ENCODE measurements at places on chromosomes 4 and X.

DNA sequence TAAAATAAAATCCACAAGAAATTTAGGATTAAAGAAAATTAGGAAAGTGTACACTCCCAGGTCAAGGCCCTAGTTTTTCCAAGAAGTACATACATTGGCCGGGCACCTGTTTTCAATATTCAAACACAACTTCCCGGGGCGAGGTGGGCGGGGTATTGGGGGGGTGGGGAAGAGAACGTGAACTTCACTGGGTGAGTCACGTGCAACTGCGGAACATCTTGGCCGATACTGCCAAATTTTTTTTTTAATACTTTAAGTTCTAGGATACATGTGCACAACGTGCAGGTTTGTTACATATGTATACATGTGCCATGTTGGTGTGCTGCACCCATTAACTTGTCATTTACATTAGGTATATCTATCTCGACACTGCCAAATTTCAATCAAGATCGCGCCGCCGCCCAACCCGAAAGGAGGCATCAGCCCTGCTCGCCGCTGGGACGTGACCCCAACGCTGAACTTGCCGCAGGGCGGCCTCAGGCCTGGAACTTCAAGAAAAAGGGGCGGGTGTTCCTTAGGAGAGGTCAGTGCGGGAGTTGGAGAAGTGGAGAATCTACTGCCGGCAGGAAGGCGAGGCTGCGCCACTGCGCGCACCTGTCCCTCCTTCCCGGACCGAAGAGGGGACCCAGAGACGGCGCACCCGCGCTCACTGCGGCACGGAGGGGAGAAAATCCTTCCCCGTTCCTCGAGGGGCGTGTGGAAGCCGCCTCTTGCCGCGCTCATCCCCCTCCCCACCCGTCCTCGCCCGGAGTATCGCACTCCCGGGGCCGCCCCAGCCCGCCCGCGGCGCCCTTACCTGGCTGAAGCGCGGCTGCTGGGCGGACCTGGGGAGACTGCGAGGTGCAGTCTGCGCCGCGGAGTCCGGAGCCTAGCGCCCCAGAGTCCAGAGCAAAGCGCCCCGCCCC, at the start of gene TEC:
Gene TEC, minus strand, starts transcription at position 883 of the 905 bp plus-strand sequence. CDS start 41,224 bp downstream, outside the sequence.
- peak; percentile 42 for DNase-seq

- DNase-seq: no peak
Measured at GRCh38 chrX:104195013-104195412, 28.8 kb downstream of the FAM199X start.

DNA sequence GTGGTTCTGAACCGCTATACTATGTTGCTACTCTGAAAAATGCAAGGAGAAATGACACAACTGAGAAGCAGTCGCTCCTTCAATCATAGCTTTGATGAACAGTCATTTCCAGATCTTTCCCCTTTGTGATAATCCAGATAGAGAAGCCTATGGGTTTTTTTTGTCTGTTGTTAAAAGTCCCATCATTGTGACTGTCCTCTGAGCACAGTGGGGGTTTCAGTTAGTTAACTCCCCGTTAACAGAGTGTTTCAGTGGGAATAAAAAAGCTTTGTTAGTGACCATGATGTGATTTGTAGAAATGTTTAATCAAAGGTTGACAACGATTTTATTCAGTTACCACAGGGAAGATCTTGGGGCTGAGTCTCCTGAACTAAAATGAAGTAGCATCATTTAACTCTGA, 176.2 kb upstream of the MAOA start:
- DNase-seq: no peak

GRCh38 chrX:31061091-31061490, 10.8 kb downstream of the FTHL17 start:
- DNase-seq: no peak

DNA sequence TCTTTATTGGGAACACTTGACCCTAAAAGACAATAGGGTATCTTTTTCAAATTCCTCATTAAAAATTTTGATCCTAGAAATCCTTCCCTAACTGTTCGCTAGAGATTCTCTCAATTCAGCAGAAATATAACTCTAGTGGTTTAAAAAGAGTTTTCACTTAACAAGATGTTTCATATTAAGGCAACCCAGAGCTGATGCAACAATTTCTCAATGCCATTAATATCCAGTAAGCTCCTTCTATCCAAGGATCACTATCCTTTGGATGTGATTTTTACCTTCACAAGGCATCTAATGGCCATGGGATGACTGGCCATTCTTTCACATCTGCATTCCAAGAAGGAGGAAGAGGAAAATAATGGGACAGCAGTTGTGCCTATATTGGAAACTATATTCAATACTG, 183.4 kb downstream of the ANKRD50 start:
- DNase-seq: no peak

DNA sequence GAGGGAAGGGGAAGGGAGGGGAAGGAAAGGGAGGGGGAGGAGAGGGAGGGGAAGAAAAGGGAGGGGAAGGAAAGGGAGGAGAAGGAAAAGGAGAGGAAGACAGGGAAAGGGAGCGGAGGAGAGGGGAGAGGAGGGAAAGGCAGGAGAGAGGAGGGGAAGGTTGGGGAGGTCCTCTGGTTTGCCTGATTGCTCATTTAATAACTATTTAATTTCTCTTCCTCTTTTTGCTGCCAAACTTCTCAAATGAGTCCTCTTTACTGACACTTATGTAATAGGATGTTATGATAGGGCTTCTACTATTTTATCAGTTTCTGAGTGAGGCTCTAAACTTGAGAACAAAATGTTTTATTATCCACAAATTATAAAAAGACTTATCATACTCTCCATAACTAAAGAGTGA, 35.4 kb upstream of the PPA2 start:
- no peak for DNase-seq

DNA sequence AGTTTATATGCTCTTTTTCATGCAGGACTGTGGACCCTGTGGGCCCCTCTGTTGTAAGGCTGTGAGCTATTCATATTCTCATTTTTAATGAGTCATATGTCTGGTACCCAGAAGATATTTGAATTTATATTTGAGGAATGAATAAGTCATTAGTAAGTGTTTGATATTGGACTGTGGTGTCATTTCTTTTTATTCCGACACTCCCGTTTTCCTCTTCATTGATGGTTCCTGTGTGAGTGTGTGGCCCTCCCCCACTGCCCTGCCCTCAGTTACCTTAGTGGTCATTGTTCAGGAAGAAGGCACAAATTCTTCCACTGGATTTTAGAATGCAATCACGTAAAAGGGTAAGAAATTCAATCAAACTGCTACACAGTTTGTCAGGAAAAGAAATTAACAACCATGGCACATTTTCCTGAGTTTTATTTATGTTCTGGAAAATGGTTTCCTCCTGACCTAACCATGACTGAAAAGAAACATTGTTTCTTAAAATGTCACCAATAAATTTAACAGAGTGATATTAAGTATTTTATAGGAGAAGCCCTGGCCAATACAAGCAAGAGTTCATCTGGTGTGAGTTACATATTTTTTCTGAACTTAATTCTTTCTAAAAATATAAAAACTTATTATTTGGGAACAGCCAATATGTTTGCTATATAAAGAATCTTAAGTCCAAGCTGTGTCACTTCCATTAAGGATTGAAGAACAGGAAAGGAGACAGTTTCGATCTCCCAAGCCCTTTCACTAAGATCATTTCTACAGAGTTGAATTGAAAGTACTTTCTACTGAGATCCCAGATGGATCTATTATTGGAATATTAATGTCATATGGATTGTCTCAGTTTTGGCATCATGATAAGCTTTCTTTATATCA, 370.5 kb upstream of the ANXA10 start:
- peak; percentile 48 for DNase-seq

DNA sequence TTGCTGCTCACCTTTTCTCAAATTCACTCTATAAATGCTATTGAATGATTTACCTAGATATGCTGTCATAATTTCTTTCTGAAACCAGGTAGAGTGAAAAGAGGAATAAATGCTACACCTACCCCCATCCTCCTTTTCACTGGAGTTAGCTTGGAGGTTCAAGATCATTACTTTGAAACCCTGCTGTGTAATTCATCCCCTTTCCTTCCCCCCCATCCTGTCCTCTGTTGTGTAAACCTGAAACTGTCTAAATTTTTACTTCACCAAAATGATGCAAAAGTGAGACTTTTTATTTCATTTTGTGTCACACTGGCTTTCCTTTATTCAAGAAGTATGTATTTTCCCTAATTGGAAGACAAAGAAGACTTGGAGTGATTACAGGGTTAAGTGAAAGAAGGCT, 5.4 kb downstream of the ZCCHC18 start:
- no peak for DNase-seq

DNA sequence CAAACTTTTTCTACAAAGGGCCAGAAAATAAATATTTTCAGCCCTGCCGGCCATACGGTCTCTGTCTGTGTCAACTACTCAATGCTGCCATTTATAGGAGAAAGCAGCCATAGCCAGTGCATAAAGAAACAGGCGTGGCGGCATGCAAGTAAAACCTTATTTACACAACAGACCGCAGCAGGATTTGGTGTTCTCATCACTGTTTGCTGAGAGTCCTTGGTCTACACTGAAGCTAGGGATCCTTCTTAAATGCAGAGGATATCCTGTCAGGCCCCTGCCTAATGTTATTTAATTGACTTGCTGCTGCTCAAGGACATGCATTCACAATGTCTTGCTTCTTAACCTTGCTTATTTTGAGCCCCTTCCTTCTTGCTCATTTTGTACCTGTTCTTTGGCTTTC, 54.7 kb downstream of the CPE start:
- DNase-seq: no peak

DNA sequence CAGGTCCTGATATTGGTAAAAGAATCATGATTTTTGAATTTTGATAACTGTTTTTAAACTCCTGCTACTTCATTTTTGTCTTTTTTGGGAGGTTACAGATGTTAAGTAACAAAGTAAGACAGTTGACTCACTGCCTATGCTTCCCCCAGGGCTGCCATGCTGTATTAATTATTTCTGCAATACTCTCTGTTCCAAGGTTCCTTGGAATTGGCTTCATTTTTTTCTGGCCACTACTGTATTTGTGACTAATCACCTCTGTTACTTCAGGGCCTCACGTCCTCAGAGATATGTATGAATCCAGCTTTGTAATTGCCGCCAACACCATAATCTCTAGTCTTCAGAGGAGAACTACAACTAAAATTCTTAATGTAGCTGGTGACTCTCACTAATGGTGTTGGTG, 1729.3 kb downstream of the C4orf33 start:
- DNase-seq: no peak

DNA sequence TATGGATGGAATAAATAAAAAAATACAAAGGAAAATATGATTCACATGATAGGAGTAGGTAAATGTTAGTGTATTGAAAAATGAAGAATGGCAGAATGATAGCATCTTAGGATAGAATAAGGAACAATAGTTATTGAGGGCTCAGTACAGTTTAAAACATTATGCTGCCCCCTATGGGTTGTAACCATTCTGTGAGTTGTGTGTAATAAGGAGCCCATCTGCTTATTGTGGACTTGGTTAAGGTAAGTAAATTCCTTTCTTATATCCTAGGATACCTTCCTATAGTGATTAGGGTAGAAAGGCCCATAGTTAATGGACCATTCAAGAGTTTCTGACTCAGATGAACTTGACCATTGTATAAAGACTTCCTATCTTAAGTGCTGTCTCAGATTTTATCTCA, 195.8 kb downstream of the PDHA2 start:
- peak; percentile 8 for DNase-seq

DNA sequence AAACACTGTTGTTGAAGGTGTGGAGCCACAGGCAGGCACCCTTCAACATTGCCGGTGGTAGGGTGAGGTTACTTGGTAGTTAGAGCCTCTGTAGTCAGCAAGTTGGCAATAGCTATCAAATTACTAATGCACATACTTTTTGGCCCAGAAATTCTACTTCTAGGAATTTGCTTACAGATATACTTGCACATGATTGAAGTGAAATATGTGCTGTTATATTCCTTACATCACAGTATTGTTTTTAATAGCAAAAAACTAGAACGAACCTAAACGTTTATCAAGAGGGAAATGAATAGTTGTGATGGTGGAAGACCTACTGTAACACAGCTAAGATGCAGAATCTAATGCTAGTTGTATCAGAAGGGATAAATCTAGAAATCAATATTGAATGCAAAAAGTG, 7.7 kb upstream of the PJA1 start:
- no peak for DNase-seq

GRCh38 chr4:140082391-140082755, 71.6 kb downstream of the MAML3 start:
- no peak for DNase-seq

DNA sequence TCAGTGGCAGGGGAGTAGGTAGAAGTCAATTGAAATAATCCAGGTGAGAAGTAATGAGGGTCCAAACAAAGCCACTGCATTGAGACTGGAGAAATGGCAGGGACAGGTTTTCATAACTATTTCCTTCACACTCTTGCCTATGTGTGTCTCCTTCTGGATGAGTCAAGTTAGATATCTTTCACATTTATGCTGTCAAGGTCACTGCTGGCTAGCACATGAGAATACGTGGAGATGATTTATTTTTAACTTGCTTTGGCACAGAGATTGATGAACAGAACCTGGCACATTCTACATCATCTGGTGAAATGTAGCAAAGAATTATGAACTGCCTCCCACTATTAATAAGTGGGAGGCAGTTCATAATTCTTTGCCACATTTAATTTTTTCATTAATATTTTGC, 66.7 kb upstream of the BOD1L1 start:
- no peak for DNase-seq

DNA sequence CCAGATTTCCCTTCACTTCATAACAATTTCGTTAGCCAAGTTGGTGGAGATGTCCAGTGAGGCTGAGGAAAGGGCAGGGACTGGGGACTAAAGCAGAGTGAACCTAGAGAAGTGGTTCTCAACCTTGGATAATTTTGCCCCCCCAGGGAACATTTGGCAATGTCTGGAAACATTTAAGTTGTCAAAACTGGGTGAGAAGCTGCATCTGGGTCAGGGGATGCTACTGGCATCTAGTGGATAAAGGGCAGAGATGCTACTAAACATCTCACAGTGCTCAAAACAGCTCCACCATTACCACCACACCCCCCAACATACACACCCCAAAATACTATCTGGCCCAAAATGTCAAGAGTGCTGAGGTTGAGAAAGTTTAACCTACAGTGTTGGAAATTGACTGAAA, 32.0 kb upstream of the FGF16 start:
- DNase-seq: no peak

DNA sequence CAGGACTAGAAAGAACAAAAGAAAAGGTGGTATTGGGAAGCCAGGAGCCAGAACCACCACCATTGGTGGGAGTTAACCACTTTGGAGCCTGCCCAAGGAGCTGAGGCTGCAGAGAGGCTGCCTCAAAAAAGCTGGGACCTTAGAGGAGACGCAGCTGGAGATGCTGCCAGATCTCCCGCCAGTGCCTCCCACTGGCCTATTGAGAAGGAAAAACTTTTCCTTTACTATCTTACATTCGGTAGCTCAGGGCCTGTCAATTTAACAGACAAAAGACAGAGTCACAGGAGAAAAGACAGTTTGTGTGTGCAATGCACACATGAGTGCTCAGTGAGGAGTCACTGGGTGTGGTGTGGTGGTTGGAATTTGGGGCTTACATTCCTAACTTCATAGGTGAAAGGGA, 52.4 kb upstream of the HPSE start:
- peak; percentile 70 for DNase-seq
